Hematopoietic multipotent progenitor cell treated with erythropoietin and hydrocortisone succinate and interleukin-3 and kit ligand, for 8 days (in vitro differentiated cells): ENCODE measurements at places on chromosomes 5 and 9.

DNA sequence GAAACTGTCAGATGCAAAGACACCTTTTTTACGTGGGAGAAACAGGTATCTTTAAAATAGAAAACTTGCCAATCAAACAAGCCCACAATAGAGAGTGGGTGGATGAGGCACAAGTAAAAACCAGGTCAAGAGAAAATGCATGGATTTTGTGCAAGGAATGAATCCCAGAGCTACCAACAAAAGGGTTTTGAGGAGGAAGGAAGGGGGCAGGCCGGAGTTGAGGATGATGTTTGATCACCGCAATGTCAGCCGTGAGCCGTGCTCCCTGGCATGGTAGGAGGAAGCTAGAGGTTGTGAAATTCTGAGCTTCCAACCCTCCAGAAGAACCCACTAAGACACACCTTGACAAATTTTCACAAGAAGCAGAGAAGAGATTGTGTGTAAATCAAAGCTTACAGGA, 53.2 kb downstream of the HRH2 start:
- no peak for DNase-seq

GRCh38 chr5:142012792-142013388, at the start of gene GNPDA1:
Gene GNPDA1 (minus strand): TSS chr5:142013027. CDS start chr5:142012035, 992 bp downstream.
- DNase-seq, result peak; percentile 71

DNA sequence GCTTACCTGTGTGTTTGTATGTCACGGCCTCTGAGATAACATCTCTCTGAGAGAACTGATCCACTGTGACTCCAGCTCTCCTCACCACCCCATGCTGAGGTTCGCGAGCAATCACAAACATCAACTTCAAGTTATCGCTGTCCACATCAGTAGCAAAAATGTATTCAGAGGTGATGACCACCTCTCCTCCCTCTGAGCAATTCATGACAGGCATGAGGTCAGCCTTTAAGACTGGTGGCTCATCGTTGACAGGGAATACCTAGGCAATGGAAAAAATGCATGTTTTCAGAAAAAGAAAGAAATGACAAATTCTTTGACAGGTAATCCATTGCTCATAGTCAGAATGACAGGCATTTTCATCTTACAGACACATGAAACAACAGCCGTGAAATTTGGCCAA, 90.3 kb upstream of the CER1 start:
- DNase-seq, result no peak

- DNase-seq, result no peak
These were observed 52.5 kb upstream of the BOD1 start for GRCh38 chr5:173668910-173669309.

GRCh38 chr5:90488791-90489190, 14.1 kb downstream of the POLR3G start:
- DNase-seq, result no peak

DNA sequence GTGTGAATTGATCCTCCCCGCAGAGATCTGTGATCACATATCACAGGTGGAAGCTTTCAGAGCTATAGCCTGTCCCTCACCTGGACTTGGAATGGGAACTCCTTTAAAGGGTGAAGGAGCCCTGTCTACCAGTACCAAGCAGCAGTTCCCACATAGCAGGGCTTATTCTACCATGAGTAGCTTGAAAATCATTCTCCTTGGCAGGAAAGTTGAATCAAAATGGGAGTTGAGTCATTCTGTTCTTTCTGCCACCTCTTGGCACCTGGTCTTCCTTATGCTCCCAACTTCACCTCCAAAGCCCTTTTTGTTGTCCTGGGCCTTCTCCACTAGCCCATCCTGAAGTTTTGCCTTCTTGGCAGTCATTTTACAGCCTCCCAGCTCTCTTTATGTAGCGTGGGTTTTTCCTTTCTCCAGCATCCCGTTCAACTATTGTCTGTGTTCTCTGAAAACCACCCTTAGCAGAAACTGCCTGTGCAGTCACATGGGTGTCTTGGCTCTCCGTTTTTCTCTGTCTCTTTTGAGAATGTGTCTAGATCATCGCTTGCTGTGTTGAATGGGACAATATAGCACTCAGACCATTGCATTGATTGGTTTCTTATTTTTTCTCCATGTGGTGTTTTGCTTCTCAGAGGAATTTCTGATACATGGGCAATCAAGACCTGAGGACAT, 222.2 kb downstream of the AOPEP start:
- DNase-seq, result no peak

GRCh38 chr5:82107267-82107666, 135.4 kb downstream of the ATG10 start:
- DNase-seq, result peak; percentile 57

DNA sequence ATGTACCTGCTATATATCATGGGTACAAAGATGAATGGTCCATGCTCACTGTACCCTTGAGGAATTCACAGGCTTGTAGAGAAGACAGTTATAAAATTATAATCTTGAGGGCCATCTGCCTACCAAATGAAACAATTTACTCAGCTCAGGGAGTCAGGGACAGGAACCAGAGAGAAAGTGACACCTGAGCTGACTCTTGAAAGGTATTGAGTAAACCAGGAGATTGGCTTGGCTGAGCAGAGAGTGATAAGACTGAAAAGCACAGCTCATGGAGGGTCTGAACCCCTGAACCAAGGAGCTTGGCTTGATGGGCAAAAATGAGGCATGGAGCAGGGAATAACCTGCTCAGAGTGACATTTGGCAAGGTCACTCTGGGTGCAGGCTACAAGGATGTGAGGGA, 147.3 kb downstream of the FAM114A2 start:
- no peak for DNase-seq

DNA sequence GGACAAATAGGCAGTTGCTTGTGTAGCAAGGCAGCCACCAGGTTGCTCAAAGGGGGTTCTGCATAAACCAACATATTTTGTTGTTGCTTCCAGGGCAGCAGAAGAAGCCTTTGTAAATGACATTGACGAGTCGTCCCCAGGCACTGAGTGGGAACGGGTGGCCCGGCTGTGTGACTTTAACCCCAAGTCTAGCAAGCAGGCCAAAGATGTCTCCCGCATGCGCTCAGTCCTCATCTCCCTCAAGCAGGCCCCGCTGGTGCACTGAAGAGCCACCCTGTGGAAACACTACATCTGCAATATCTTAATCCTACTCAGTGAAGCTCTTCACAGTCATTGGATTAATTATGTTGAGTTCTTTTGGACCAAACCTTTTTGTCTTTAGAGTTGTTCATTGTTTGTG, 20.8 kb downstream of the CLTA start:
- no peak for DNase-seq

DNA sequence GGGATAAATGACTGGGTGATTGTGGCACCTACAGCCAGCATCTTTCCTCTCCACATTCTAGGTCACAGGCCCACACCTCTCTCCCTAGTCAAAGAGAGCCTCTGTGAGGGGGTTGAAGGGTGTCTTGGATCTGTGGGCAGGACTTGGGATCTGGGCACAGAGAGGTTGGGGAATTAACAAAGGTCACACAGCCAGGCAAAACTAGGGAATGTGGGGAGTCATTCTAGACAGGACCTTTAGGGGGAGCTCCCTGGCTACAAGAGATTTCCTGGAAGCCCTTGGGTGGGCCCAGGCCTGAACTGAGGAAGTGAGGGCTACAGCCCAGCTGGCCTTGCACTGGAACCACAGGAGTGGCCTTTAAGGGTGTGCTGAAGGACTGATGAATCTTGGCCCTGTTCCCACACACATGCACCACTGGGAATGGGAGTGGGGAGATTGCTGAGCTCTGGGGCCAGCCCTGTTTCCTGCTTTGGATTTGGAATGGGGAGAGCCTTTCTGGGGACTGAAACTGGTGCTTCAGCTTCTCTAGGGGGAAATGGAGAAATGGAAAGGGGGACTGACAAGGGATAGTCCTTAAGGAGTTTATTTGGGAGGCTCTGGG, 12.4 kb upstream of the CXXC5 start:
- peak; percentile 86 for DNase-seq

GRCh38 chr9:15333376-15333881, 26.4 kb upstream of the TTC39B start:
- DNase-seq, result no peak

DNA sequence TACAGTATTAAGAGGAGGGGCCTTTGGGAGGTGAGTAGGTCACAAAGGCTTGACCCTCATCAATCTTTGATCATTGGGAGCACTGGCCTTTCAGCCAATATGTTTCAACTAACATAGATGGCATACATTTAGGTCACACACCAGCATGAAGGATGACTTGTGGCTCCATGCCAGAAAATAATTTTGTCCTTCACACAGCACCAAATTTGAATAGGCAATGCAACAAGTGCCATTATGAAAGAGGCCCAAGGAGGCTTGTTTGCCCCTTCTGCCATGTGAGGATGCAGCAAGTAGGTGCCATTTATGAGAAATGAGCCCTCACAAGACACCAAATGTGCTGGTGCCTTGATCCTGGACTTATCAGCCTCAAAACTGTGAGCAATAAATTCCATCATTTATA, 81.1 kb downstream of the JAKMIP2 start:
- DNase-seq, result no peak

- DNase-seq, result no peak
These were observed 3.8 kb downstream of the DCANP1 start for GRCh38 chr5:135443161-135443960.

GRCh38 chr9:81686614-81687520, 2.5 kb downstream of the TLE1 start:
- DNase-seq, result peak; percentile 49

GRCh38 chr9:73215249-73215648, 63.6 kb downstream of the ANXA1 start:
- no peak for DNase-seq

GRCh38 chr5:131394128-131394527, 130.3 kb downstream of the CDC42SE2 start:
- no peak for DNase-seq

- DNase-seq, result no peak
These were observed 279.1 kb downstream of the ARRDC3 start for GRCh38 chr5:91104062-91104448.

DNA sequence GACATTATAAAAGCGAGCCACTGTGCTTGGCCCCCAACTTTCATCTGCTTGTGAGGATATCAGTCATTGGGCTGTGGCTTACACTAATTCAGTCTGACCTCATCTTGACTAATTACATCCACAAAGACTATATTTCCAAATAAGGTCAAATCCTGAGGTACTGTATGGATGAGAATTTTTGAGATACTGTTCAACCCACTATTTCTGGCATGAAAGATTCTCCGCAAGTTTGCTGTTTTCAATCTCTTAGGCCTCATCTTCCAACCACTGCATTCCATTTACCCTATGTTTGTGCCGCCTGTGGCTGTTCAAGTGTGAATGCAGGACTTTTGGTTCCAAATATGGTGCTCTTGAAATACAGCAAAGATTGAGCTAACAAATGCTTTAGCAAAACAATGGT, 400.9 kb upstream of the SGCD start:
- no peak for DNase-seq

- DNase-seq, result peak; percentile 38
These were observed 27.3 kb downstream of the NR6A1 start for GRCh38 chr9:124743686-124744348.

- DNase-seq, result no peak
These were observed 550.6 kb downstream of the CDH10 start for GRCh38 chr5:24094081-24094679.

DNA sequence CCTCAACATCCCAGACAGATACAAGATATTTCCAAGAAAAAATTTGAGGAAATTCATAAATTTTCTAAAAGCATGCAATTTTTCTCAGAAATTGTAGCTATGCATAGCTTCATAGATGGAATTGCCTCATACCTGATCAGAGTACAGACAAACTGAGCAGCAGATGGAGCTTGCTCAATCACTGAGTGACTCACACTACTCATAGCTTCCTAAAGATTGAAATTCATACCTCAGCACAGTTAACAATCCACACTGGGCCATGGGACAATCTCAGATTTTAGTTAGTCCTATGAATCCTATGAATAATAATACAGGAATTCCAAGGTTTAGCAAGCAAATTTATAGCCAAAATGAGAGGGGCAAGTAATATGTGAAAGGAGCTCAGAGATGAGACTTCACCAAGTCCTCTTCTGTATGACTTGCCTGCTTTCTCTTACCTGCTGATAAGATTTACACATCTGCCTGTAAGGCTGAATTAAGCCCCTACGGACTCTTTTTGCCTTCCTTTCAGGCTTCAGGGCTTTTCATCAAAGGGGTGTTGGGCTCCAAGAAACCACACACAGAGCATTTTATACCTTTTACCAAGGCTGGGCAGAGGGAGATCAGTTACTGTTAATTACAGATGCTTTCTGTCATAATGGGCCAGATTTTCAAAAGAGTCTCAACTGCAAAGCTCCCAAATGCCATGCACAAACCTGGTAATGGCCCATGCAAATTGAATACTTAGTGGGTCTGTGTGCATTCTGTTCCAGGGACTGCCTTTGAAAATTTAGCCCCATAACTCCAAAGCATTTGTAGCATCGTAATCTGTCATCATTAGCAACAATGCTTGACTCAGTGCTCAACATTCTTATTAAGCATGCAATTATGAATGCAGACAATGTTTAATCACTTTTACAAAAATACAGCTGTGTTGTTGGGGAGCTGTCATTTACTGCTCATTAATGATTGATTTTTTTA, 439.3 kb downstream of the DTWD2 start:
- no peak for DNase-seq

- DNase-seq, result no peak
These were observed 276.3 kb downstream of the COX7C start for GRCh38 chr5:86894056-86894455.

GRCh38 chr5:39447968-39448367, 23.2 kb upstream of the DAB2 start:
- DNase-seq, result no peak

- no peak for DNase-seq
These were observed 41.5 kb upstream of the MAP1B start for GRCh38 chr5:72065751-72066255.

DNA sequence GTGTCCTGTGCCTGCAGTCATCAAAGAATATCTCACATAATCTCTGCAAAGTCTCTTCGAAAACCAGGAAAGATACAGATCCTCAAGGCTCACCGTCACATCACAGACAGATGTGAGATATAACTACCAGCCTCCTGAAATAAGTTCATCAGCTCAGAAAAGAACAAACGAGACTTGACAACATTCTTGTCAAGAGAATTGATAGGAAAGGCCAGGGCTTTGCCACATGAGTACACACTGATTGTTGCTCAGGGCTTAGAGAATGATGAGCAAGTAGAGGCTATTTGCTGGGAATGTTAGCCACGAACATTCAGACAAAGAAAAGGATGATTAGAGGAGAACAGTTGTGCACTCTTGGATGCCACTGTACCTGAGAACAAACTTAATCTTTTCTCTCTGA, 535.1 kb downstream of the ELAVL2 start:
- DNase-seq, result no peak

GRCh38 chr9:120307599-120307998, 272.4 kb downstream of the CDK5RAP2 start:
- DNase-seq, result no peak

DNA sequence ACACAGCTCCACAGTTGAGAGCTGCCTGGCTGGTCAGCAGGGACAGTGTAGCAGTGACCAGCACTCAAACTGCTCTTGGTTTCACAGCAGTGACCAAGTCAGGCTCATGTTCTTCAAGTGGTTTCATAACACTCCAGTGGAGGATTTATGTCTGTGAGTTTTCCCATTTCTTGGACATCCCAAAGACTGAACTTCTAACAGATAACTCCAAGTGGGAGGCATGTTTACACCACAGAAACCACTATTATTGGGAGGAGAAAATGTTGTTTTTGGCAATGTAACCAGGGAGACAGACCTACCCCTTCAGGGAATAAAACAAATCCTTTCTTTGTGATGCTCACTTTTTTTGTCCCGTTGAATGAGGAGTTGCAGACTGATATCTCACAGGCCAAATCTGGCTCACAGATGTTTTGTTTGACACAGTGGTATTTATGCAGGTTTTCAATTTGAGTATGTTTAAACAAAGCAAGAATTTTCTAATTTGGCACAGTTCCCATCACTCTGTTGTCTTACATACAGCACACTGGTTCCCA, 141.5 kb downstream of the RMI1 start:
- no peak for DNase-seq

- no peak for DNase-seq
These were observed 21.3 kb upstream of the KCNIP1 start for GRCh38 chr5:170482511-170482910.

- no peak for DNase-seq
These were observed 1819.8 kb downstream of the MAT2B start for GRCh38 chr5:165325221-165325620.
